ENCODE measurements at places on chromosomes 4 and X.
A peak's percentile ranks its signal among the peaks of the same experiment; 100 is the strongest.

DNA sequence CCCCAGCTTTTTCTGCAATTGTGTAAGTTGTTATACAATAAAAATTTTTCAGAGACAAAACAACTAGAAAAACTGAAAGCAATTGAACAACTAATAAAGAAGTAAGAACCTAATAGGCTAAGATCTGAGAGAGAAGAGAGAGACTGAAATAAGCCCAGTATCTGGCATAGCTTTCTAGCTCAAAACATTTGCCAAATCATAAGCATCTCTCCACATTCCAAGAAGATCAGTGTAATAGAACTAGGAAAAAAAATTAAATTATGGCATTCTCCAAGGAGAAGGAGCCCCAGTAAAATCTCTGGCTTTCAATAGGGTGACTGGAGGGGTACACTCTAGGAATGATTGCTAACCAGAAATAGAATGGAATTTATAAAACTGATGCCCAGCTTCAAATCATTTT lies 19.0 kb upstream of the PPP3CA start:
- DNase-seq = no peak

GRCh38 chr4:182846036-182846435 lies 71.2 kb downstream of the DCTD start:
- DNase-seq = no peak

- DNase-seq = no peak
Measured at GRCh38 chr4:178784491-178784890, 1342.3 kb upstream of the AGA start.

GRCh38 chr4:132662456-132662855 lies 486.6 kb upstream of the PCDH10 start:
- DNase-seq = no peak

DNA sequence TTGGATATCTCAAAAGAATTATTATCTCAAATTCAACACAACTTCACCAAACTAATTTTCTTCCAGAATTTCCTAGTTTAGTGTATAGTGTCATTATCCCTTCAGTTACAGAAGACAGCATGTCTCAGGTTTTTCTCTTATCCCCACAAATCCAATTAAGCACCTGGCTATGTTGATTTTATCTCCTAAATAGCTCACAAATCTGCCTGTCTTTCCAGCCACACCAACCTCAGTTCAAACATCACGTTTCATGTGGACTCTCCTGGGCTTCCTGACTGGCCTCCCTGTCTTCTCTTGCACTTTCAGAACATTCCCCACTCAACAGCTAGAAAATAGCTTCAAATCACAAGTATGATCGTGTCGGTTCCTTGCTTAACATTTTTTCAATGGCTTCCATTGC lies 14.8 kb downstream of the STK32B start:
- no peak for DNase-seq

DNA sequence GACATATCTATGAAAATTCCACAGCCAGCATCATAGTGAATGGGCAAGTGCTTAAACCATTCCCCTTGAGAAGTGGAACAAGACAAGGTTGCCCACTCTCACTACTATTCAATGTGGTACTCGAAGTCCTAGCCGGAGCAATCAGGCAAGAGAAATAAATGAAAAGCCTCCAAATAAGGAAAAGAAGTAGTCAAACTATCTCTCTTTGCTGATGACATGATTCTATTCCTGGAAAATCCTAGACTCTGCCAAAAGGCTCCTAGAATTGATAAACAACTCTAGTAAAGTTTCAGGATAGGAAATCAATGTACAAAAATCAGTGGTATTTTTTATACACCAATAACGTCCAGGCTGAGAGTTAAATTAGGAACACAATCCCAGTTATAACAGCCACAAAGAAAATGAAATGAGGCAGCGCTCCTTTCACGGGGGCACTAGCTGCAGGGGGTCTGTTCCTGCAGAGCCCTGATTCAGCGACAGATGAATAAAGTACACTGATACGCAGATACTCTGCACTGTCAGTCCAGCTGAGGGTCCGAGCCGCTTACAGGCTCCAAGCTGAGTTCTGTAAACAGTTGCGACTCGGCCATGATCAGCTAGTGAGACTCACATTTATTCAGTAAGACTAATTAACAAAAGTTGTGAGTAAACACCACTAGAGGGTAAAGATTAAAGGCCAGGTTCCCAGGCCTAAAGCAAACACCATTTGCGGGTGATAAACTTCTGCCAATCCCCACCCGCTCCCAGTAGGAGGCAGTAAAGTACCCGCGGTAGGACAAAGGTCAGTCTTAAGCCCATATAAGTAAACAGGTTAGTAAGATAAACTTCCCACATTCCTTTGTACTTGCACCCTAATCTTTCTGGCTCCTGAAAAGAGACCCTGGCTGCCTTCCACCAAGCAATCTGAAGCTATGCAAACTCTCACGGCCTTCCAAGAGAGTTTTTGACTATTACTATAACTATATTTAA lies 290.6 kb upstream of the GRID2 start:
- no peak for DNase-seq

DNA sequence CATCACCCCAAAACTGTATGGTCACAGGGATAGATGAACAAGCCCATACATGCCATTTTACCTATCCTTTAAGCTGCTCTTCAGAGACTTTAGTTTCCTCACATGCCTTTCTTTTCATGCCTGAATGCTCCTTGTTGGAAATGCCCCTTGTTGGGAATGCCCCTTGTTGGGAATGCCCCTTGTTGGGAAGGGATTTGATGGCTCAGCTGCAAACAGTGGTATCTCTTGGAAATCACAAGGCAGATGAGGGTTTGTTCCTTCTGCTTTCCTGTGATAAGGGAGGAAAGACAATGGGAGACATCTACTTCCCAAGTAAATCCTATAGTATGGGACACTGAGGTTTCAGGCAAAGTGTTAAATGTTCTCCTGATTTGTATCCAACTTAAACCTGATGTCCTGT lies 11.5 kb downstream of the CXCL2 start:
- DNase-seq = no peak

GRCh38 chr4:122716825-122717448 lies 15.6 kb upstream of the BBS12 start:
- peak; percentile 42 for DNase-seq

Measured in AG09319 (cell line).